Activated T-cell treated with anti-CD3 and anti-CD28 coated beads for 4 hours (primary cell): ENCODE measurements at places on chromosomes 4 and X.
A peak's percentile ranks its signal among the peaks of the same experiment; 100 is the strongest.

DNA sequence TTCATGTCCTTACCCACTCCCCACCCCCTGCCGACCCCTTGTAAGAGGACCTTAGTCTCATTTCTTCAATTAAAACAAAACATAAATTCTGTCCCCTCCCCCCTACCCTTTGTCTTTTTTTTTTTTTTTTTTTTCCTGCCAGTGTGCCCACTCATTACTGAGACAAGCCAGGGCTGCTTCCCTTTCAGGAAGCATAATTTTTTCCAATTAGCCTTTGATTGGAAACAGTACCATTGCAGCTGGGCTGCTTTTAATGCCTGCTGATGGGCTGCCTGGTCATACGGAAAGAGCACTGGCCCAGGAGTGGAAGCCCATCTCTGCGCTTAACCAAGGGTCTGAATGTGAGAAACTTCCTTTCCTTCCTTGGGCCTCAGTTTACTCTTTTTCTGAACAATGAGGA, 18.6 kb upstream of the CAPN6 start:
- no peak for DNase-seq

DNA sequence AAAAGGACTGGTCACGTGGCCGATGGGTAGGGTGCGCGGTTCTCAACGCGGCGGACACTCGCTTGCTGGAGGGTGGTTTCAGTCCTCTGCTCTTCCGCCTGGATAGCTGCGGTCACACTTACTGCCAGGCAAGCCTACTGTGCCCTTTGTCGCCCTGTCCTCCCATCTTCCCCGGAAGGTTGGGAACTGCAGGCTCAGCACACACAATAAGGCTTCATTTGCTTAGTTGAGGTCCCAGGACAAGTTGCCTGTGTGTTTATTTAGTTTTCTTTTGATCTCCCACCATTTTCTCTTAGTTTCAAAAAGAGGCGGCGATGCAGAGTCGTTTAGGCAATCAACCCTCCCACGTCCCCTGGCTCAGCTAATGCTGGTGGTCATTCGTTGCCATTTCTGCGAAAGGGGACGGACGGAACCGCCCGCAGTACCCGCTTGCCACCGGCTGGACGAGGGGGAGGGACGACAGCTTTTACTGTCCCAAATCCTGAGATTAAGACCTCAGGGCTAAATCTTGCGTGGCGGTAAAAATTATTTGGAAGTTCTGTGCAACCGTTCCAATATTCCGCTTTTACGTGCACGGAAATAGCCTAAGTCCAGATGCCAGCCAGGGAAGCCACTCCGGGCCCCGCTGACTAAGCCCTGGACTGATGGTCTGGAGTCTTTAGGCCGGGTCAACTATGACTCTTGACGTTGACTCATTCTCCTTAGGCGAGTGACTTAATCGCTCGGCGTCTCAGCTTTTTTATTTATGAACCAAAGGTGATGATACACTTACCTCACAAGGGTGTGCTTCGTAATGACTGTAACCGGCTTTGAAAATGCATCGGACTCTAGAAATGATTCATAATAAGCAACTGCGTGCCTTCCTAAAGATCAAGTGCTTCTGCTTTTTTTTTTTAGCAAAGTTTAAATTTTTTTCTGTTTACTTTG, 671 bp upstream of the EIF4E start:
- DNase-seq: peak; percentile 39

GRCh38 chrX:136598631-136599030, 49.3 kb upstream of the CD40LG start:
- no peak for DNase-seq

DNA sequence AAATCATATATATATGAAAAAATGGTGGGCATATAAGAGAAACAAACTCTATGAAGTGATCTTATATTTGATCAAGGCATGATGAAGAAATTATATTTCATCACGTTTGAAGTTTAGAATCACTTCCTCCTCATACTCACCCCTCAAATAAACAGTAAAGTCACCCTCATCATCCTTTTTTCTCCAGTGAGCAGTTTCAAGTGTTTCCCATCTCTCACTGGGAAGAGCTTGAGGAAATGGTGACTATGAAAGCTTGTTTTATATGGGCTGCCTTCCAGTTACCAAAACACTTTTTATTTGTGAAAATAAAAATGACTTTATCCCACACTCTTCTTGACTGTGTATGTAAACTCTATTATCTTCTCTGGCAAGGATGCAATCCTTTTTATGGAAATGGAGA, 16.8 kb downstream of the PDLIM3 start:
- DNase-seq: no peak

DNA sequence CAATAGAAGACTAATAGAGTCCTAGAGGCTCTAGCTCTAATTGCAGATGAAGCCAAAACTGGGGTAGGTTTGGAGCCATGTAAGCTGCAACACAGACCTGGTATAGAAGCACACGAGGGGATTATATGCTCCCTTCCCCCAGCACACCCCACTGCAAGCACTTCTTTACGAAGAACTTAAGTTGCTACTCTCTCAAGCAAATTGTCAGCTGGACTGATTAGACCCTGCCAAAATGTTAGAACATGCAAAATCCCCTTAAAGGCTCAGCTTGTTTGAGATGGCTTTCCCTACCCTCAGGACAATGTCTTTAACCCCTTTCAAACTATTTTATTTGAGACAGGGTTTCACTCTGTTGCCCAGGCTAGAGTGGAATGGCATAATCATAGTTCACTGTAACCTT, 4.7 kb upstream of the KIAA1210 start:
- DNase-seq: no peak

GRCh38 chr4:24604558-24605214, 20.3 kb upstream of the DHX15 start:
- no peak for DNase-seq

DNA sequence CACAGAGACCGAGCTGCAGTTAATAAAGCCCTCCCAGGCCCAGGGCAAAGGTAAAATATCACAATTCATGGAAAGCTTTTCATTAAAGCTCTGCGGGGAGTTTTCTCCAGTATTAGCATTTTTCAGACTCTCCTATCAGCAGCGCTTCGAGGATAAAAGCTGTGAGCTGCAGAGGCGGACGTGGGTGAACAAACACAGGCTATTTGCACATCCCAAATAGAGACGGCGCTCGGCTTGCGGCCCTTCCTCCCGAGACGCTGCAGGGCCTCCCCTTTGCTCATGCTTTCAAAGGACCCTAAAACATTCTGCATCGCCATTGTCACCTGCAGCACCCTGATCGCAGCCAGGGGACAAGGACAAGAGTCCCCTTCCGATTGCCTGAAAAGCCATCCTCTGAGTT, 97.3 kb downstream of the SORCS2 start:
- no peak for DNase-seq

GRCh38 chrX:72052415-72053090, 79.2 kb downstream of the RTL5 start:
- DNase-seq: no peak

GRCh38 chr4:151620066-151620465, 140.7 kb downstream of the GATB start:
- no peak for DNase-seq

GRCh38 chrX:9464435-9465371, at the start of gene TBL1X:
TBL1X (plus strand) TSS chrX:9465058; CDS start chrX:9653587, 188,529 bp downstream.
- peak; percentile 48 for DNase-seq

GRCh38 chr4:79552311-79552710, 144.3 kb upstream of the GK2 start:
- DNase-seq: no peak

DNA sequence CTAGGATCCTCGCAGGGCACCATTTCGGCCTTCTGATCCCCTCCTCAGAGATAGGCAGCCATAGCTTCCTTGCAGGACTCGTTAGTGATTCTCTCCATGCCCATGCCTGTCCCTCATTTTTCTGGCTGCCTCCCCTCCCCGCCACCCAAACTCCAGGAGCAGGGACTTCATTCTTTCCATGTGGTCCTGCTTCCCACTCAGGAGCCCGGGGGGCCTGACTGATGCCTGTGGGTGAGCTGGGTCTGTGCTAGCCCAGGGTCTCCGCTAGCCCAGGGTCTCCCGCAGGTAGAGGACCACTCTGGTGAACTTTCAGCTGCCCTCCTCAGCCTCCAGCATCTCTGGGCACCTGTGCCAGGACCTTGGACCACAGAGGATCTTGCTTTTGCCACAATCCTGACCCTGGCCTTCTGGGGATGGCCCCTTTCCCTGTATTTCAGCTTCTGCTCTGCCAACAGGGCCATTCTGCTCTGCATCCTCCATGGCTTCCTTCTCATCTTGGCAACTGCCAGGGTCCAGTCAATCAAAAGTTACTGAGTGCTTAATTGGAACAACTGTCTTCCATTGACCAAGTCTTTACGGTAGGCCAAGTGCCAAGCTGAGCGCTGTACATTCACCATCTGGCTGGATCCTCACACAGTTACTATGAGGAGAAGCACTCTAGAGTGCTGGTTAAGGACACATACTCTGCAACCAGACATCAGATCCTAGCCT, 152.2 kb downstream of the EFNB1 start:
- no peak for DNase-seq

- no peak for DNase-seq
Measured at GRCh38 chr4:169314906-169315305, 44.1 kb upstream of the SH3RF1 start.

DNA sequence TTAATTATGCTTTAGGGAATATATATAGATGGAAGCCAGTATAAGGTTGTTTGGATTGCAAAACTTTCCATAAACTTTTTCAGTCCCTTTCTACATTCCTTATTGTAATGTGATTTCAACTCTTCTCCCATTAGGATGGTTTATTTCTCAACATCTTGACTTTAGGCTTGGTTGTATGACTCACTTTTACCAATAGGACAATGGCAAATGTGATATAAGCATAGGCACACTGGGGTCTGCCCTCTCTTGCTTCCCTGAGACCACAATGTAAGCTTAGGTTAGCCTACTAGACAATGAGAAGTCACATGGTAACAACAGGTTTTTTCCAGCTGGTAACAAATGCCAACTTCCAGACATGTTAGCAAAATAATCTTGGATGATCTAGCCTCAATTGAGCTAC, 163.3 kb upstream of the RBPJ start:
- no peak for DNase-seq

DNA sequence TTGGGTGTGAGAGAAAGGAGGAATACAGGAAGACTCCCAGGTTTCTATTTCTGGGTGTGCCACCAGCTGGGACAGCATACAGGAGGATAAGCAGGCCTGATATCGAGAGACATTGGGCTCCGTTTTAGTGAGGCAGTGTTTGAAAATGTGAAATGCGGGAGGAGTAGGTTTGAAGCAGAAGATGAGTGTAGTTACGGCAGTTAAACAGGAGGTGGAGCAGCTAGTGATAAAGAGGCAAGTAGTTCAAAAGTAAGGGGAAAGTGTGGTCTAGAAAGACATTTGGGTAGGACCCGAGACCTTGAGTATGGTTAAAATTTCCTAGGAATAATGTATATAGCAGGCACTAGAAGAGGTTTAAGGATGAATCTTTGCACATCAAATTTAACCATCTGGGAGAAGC, 42.4 kb downstream of the DCUN1D4 start:
- no peak for DNase-seq

GRCh38 chr4:151459375-151459774, 50.4 kb downstream of the FHIP1A start:
- DNase-seq: no peak
